ENCODE measurements at places on chromosomes 16 and 17.

GRCh38 chr17:75774991-75775668, 9.5 kb upstream of the UNK start:
- no peak for DNase-seq

DNA sequence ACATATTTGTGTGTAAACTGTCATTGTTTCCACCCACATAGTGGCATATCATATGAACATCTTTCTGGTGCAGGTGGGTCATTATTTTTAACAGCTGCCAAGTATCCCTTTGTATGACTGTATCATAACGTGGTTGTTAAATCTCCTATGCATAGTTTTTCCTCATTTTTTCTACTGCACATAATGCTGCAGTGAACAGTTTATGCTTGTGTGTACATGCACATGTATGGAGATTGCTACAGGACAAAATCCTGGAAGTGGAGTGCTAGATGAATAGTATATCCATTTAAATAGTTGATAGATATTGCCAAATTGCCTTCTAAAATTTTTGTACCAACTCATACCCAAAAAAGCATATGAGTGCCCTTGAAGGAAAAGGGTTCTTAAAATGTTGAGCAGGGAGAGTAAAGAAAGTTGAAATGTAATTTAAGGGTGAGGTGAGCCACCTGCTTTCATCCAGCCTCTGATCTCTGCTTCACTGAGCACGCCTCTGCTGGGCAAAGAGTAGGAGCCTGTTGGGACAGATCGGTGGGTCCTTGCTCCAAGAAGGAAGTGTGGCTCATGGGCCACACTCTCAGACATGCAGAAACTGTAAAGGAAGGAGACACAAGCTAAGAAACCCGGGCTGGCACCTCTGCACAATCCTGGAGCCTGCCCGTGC, 55.3 kb downstream of the HLF start:
- DNase-seq = no peak

DNA sequence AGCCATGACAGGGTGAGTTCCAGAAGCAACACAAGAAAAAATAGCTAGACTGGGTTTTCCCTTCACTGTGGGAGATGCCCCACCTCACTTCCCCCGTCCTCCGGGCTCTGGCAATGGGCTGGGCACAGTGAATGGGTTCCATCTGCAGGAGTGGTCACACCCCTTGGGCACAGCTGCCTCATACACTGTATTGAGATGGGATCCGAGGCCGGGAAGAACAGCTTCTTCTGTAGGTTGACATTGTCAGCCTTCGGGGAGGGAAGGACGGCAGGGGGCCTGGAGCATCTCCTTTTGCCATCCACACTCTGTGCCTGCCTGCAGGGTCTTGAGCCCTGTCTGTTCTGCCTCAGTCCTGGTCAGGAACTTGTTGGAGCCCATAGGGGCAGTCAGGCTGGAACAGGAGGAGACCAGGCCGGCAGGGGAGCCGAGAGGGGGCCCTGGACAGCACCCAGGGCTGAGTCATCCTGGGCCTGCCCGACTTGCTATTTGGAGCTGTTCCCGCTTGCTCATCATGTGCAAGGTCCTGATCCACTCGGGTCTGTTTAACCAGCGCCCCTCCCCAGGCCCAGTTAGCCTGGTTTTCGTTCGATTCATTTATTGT, 286.7 kb downstream of the SEC14L1 start:
- DNase-seq = no peak

- no peak for DNase-seq
Observed at GRCh38 chr17:41428591-41429291, 4.4 kb upstream of the KRT37 start.

DNA sequence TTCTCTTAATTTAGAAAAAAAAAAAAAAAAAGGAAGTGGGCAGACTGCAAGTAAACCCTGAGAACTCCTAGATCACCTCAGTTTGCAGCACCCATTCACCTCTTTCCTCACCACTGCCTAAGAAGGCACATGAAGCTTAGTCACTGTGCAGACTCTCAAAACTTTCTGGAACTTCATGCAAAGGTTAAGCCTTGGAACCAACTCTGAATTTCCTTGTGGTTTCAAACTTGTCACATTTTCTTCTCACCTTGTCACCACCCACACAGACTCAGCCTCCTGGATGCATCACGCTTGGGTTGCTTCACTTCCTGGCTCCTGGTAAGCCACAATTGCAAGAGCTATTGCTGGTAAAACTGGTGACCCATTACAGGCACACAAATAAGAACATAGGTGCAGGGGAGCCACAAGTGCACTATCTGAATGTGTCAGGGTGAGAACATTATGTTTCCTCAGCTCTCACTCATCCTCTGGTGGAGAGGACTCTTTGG, 15.0 kb upstream of the CPD start:
- DNase-seq = peak; percentile 55

DNA sequence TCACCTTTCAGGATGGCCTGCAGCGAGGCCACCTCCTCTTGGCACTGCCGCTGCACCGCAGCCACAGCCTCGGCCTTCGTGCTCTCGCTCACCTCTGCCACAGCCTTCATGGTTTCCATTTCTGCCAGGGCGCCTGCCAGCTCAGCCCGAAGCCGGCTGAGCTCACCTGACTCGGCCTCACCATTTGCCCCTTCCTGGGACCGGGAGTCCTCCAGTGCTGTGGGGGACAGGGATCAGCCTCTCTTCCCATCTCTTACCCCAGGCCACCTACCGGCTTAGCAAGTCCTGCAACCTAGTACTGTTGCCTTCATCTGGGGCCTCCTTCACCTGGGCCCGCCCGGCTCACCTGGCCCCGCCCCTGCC, 658 bp downstream of the RABEP2 start:
- DNase-seq = no peak

GRCh38 chr16:82282662-82283061, 112.6 kb upstream of the MPHOSPH6 start:
- no peak for DNase-seq

- no peak for DNase-seq
Observed at GRCh38 chr17:77408284-77408683, 267.5 kb downstream of the SEC14L1 start.

GRCh38 chr17:39969375-39969774, 6.6 kb downstream of the GSDMA start:
- no peak for DNase-seq

- no peak for DNase-seq
Observed at GRCh38 chr16:57764341-57765159, 29.0 kb downstream of the KATNB1 start.

- DNase-seq = peak; percentile 55
Observed at GRCh38 chr17:39239640-39240314, 14.0 kb upstream of the STAC2 start.

- DNase-seq = no peak
Observed at GRCh38 chr16:66222756-66223155, 143.7 kb upstream of the CDH5 start.

- DNase-seq = no peak
Observed at GRCh38 chr16:17803625-17804410, 333.1 kb upstream of the XYLT1 start.

- no peak for DNase-seq
Observed at GRCh38 chr17:72393553-72393952, 272.7 kb downstream of the SOX9 start.

- DNase-seq = no peak
Observed at GRCh38 chr17:50511058-50511457, 2.8 kb downstream of the MYCBPAP start.

Data from effector CD4-positive, alpha-beta T cell (primary cell).